ENCODE measurements at places on chromosomes 6 and 20.
A peak's percentile ranks its signal among the peaks of the same experiment; 100 is the strongest.

- DNase-seq = peak; percentile 73
These were observed 24.5 kb downstream of the SRSF3 start for GRCh38 chr6:36618366-36619355.

- DNase-seq = no peak
These were observed 10.4 kb downstream of the COX7A2 start for GRCh38 chr6:75233092-75233615.

DNA sequence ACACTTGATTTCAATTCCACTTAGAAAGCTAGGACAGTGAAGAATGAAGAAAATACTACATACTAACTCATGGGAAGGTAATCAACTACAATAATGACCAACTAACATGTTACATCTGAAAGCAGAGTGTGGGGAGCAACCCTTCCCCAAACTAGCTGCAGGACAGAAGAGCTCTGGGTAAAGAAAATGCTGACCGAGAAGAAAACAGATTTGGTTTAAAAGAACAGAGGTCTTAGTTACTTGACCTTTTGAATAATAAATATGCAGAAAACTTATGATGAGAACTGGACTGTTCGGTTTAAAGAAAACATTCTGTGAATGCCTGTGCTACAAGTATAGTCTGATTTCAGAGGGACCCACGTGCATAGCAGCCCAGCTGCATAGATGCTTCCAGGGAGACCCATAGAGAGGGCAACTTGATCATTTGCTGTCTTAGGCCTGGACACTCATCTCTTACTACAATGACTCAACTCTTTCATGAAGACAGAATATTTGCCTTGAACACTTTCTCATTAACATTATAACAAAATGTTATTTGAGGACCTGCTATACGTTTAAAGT is 53.5 kb downstream of the RALGAPA2 start:
- DNase-seq = no peak

DNA sequence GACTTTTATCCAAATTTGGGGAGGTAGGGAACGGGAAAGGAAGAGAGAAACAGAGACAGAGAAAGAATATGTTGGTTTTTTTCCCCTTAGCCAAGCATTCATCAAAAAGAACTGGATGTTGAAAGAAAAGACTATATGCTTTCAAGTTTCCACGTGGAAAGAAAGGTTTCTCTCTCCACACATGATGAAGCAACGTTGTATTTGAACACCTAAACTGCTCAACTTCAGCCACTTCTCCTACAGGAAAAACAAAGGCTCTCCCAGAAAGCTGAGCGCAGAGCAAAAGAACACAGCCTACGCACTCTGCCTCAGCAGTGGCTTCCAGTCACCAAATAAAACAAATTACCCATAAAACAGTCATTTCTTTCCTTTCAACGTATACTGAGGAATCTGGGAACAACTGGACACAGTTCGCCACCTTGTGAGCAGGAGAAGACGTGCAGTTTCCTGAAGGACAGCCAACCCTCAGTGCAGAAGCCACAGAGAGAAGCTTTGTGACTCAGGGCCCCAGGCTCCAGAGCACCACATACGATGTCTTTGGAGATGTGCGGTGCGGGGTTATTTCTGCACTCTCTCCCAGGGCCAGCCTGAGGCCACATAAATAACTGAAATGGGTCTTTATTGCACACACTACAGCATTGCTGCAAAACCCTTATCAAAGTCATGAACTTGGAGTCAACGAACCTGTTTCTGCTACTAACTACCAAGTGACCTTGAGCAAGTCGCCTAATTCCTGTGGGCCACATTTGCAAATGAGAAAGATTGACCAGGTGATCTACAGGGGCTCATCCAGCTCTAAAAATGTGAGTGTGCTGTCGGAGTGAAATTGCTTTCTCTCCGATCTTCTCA is 10.1 kb downstream of the IL17F start:
- DNase-seq = no peak

DNA sequence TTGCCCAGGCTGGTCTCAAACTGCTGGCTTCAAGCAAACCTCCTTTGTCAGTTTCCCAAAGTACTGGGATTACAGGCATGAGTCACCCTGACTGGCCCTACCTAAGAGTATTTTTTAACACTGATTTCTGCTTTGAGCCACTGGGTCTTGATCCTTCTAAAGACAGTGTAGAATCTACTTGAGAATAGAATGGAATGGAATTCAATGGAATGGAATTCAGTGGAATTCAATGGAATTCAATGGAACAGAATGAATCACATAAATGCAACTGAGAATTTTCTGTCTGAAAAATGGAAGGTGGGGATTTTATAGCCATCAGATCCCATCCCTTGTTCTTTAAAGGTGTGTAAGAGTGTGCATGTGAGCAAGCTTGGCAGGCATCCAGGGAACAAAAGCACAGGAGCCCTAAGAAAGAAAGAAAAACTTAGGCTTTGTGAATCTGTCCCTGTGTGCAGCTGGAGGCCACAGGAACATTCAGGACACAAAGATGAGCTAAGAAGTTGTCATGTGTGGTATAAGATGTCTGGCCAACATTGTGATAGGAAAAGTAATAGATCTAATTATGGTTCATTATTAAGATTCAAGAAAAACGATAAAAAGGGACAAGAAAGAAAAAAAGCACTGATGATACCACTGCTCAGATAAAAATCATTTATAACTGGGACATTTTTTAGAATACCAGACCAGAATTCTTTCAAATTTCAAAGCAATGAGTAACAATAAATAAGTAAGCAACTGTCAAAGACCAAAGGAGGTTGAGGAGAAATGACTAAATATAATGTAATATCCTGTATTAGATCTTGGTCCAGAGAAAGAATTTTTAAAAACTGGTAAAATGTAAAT is 681.0 kb upstream of the GJE1 start:
- DNase-seq = no peak

DNA sequence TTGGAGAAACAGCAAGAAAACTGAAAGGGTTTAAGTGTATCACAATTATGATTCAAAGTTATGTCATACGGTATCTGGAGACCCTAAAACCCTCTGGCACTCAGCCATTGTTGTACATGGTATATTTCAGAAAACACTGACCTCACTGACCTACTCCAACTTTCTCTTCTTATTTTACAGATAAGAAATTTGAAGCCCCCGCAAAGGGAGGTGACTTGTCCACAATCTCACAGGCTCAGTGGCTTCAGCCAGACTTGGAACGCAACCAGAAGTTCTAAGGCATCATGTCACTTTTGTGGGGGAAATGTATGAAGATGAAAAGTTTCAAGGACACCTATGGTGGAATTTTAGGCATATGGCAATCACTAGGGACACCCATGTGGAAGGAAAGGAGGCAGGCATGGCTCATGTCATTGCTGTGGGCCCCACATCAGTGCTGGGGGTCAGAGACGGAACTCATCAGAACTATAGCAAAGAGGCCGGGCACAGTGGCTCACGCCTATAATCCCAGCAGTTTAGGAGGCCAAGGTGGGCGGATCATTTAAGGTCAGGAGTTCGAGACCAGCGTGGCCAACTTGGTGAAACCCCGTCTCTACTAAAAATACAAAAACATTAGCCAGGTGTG is 5.2 kb upstream of the TRIB3 start:
- DNase-seq = no peak

GRCh38 chr6:38985839-38986238 is 62.7 kb upstream of the GLP1R start:
- no peak for DNase-seq

- DNase-seq = no peak
These were observed 23.0 kb downstream of the IL17F start for GRCh38 chr6:52221302-52221701.

DNA sequence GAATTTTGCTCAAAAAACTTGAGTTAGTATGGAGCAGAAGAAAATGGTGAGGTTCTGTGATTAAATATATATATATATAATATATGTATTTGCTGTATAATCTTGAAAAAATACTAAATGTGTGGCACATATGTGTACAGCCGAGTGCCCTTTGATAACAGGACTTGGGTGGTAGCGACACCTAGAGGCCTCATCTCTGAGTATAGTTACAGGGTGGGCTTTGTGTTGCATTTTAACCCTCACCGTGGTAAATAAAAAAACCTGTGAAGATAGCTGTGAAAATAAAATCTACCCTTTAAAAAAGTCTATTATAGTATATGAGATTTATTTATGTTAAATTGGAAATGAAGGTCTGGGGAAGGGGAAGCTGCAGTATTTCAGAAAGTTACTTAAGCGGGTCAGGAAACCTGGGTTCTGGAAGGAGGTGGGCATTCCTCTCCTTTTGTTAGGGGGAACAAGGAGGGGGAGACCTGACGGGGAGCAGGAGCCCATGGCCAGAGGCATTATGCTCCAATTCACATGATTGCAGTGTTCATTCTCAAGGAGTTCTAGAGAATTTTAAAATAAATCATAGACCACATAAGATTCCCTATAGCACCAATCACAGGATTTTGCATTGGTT is 82.7 kb downstream of the SH3BGRL2 start:
- DNase-seq = peak; percentile 6

- DNase-seq = no peak
These were observed 8.1 kb upstream of the GUCA1A start for GRCh38 chr6:42165016-42165415.

DNA sequence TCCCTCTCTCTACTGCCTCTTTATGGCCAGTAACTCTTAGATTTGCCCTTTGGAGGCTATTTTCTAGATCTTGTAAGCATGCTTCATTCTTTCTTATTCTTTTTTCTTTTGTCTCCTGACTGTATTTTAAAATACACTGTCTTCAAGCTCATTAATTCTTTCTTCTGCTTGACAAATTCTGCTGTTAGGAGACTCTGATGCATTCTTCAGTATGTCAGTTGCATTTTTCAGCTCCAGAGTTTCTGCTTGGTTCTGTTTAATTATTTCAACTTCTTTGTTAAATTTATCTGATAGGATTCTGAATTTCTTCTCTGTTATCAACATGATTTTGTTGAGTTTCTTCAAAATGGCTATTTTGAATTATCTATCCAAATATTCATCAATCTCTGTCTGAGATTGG is 25.0 kb upstream of the SDCBP2 start:
- no peak for DNase-seq

DNA sequence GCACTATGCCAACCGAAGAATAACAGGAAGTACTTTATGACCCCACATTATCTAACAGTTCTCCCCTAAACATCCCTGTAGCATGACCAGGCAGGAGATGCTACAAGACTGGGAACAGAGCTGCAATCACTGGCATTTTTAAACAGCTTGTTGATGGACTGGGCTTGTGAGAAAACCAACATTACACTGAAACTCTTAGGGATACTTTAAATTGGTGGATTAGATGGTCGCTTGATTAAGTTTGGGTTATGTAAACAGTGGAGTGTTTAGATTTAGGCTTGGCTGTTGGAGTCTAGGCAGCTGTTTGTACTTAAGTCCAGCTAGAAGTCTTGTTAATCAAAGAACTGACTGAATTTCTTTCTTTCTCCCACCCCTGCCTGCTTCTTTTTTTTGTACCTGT is 234.1 kb upstream of the BMP2 start:
- DNase-seq = no peak

DNA sequence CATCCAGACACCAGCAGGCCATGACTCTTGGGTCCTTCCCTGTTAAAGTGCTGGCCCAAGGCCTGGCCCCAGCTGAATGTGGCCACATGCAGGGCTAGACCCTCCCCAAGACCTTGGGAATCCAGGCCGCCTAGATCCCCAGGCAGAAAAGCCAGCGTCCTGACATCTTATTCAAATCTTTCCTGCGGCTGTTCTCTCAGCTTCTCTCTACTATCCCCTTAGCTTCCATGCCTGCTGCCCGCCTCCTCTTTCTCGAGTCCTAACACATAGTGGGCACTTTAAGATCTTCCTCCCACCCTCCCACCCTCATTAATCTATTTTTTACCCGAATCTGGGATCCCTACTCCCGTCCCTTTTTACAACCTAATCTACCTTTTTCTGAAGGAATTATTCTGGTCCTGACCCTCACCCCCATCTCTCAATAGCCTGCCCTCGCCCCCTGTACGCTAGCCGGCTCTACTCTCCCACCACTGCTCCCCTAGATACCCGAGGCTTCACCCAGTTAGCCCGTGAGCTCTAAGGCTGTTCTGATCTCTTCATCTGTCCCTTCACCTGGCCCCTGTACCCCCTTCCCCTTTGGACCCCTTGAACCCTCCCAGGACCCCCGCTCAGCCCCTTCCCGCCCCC is at the start of gene CCHCR1:
TSS of gene CCHCR1 (minus strand) at position 290 of the 627 bp plus-strand sequence. CDS start at position 88, 202 bp downstream.
- DNase-seq = no peak

DNA sequence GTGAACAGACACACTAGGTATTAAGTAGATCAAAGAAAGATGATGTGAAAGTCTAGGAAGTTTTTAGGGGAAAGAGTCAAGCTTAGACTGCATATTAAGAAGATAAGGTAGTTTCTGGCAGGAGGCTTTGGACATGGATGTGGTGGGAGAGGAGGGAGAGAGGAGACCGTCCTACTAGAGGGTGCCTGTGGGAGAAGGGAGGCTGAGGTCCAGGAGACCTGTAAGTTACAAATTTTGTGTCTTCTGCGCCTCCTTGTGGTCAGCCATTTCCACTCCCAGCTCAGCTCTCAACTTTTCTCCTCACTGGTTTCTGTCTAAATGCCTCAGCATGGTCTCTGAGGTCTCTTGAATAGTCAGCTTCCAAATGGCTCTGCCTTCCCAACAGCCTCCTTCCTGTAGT is 193.5 kb downstream of the UNC5CL start:
- DNase-seq = peak; percentile 9

GRCh38 chr20:23121751-23122320 is 35.7 kb upstream of the CD93 start:
- DNase-seq = no peak

DNA sequence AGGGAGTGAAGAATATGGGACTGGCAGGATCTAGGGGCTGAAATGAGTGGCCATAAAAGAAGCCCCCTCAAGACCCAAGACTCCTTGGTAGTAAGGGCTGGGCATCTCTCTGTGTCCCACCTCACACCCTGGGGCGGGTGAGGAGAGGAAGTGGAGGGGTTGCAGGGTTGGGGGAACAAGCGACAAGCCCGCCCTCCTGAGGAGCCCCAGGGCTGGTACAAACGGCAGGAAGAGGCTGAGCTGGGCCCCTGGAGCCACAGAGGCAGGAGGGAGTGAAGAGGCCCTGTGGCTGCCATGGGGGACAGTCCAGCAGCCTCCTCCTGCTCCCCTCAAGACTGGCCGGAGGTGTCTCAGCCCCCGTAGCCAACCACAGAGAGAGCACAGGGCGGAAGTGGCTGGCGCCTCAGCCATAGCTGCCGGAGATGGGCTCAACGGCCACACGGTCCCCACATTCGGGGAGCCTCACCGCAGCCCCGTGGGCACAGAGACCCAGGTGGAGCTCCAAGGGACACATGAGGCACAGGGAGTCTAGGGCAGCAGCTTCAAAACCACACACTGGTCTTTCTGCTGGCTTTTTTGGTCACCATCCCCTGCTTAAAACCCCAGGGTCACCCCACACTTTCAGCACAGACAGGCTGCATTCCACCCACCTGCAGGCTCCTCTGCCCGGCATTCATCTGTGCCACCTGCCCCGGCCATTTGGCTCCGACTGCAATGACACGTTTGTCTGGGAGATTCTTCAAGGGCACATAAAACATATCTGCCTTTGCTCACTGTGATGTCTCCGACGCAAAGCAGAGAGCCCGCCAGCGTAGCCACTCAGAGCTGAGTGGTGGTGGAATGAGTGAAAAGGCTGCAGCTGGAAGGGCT is 524 bp downstream of the C20orf203 start:
- DNase-seq = no peak

GRCh38 chr6:7899889-7900213 is 10.7 kb downstream of the TXNDC5 start:
- DNase-seq = no peak
